ENCODE measurements at places on chromosomes 3 and 15.

GRCh38 chr3:99638167-99638948 lies at the start of gene COL8A1:
TSS of gene COL8A1 (plus strand) at chr3:99638594. CDS start at chr3:99790683, 152,089 bp downstream.
- no peaks in the 10 kb centered on the region for H3K4me1 ChIP-seq
- H3K4me3 ChIP-seq, result no peak within 1 kb of the TSS

DNA sequence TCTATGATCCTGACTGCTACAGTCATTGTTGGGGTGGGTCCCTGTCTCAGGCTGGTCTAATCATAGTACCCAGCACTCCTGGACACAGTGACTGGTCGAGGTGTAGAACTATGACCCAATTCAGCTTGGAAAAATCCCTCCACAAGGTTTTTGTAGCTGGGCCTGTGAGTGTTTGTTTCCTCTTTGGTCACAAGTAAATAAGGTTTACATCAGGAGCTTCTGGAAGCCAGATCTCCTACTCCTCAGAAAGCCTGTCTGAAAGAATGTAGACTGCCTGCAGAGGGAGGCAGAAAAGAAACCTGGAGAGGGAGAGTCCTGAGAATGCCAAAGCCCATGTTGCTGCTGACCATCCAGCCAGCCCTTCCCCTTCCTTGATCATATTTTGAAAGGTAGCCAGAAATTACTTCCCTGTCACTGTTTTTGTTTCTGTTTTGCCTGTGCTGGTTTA lies 123.2 kb downstream of the RAP2B start:
- no peaks in the 10 kb centered on the region for H3K27me3 ChIP-seq
- H3K27ac ChIP-seq, result no peak overlapping the region
- H3K36me3 ChIP-seq, result no peaks in the 10 kb centered on the region
- DNase-seq, result no peak
- no peak overlapping the region for H3K4me3 ChIP-seq

DNA sequence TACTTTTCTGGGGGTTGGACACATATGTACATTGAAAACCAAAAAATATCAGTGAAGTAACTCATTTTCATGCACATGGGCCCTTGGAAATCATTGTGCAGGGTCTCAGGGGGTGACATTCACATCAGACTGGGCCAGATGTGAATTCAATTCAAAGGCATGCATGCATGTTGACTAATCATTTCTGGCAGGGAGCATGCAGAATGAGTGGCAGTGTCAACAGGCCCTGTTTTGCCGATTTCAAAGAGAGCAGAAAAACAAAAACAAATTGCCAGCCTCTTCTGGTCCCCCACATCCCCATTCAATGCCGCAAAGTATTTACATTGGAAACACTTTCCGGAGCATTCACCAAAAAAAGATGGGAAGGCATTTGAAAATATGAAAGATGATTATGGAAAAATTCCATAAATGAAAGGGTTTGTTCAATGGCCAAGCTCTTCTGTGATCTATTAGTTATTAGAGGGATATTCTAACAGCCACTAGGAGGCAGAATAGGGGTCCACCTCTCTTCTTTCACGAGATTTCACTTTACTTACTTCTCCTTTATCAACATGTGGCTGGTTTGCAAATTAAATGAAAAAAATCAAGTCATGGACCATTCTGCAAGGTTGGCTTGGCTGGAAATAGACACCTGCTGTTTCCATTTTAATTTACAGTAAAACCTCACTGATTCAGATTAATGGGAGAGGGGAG lies 119.9 kb upstream of the FEZF2 start:
- no peak overlapping the region for H3K27ac ChIP-seq
- H3K4me3 ChIP-seq, result no peak overlapping the region
- no peaks in the 10 kb centered on the region for H3K4me1 ChIP-seq
- DNase-seq, result no peak

GRCh38 chr15:47961401-47962090 lies 159.2 kb upstream of the SLC24A5 start:
- H3K36me3 ChIP-seq, result no peaks in the 10 kb centered on the region
- no peak overlapping the region for H3K27ac ChIP-seq
- DNase-seq, result no peak
- no peaks in the 10 kb centered on the region for H3K4me1 ChIP-seq
- H3K4me3 ChIP-seq, result no peak overlapping the region

- H3K36me3 ChIP-seq, result no peaks in the 10 kb centered on the region
- no peaks in the 10 kb centered on the region for H3K4me1 ChIP-seq
- H3K27ac ChIP-seq, result no peak overlapping the region
- DNase-seq, result no peak
Measured at GRCh38 chr3:53412953-53413352, 65.6 kb upstream of the DCP1A start.

GRCh38 chr15:25838191-25838870 lies 24.8 kb downstream of the ATP10A start:
- H3K4me3 ChIP-seq, result no peak overlapping the region
- no peak for DNase-seq
- H3K4me1 ChIP-seq, result peaks cover 21% of the 10 kb centered on the region
- no peaks in the 10 kb centered on the region for H3K36me3 ChIP-seq

DNA sequence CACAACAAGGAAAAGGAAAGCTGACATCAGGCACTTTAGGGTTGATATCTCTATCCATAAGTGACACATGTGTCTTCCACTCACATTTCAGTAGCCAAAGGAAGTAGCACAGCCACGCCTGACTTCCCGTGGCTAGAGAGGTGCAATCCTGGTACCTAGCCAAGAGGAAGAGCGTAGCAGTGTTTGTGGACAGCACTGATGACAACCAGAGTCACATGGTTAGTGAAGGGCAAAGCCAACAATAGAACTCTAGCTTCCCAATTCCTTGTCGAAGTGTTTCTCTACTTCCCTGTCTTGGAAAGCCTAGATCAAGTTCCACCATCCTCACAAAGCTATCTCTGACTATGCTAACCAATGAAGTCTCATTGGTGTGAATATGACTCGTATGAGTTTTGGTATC lies 189.2 kb downstream of the RSL24D1 start:
- H3K27me3 ChIP-seq, result no peaks in the 10 kb centered on the region
- no peak overlapping the region for H3K27ac ChIP-seq
- no peaks in the 10 kb centered on the region for H3K4me1 ChIP-seq
- H3K36me3 ChIP-seq, result no peaks in the 10 kb centered on the region

DNA sequence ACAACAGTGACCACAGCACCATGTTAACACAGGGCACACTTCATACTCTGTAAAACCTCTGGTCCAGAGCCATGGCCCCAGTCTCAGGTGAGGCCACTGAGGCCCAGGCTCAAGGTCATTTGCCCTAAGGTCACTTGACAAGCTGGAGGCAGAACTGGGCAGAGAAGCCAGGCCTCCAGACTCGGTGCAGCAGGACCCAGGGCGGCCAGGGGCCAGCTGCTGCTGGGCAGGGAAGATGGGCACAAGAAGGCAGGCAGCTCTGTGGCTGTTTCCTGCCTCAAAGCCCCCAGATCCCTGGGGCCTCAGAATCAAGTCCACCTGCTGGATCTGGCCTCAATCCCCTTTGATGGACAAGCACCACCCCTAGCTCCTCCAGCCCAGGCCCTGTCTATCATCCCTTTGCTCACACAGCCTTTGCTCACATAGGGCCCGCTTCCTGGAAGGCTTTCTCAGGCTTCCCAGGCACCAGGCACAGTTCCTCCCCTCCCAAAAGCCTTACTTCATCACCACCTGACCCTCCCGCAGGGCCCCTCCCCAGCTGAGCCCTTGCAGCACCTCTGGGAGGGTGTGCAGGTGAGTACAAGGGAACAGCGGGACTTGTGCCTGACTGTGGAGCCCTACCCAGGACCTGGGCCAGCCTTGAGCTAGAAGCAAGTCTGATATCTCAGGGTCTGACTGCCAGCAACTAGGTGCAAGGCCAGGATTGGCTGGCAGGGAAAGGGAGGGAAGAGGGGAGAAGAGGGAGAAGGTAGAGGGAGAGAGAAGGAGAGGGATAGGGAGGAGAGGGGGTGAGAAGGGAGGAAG lies 38.0 kb upstream of the LINGO1 start:
- no peak for DNase-seq
- no peaks in the 10 kb centered on the region for H3K36me3 ChIP-seq
- H3K4me1 ChIP-seq, result no peaks in the 10 kb centered on the region

GRCh38 chr3:188432802-188433520 lies 279.0 kb downstream of the LPP start:
- H3K4me3 ChIP-seq, result no peak overlapping the region
- H3K36me3 ChIP-seq, result no peaks in the 10 kb centered on the region
- H3K27ac ChIP-seq, result no peak overlapping the region
- DNase-seq, result no peak

GRCh38 chr3:157128771-157129681 lies 30.9 kb downstream of the CCNL1 start:
- H3K36me3 ChIP-seq, result no peaks in the 10 kb centered on the region
- peak overlapping the region; percentile 6 for H3K4me3 ChIP-seq
- H3K27ac ChIP-seq, result peak overlapping the region; percentile 68
- H3K4me1 ChIP-seq, result peaks cover 49% of the 10 kb centered on the region
- DNase-seq, result no peak
- no peaks in the 10 kb centered on the region for H3K27me3 ChIP-seq

DNA sequence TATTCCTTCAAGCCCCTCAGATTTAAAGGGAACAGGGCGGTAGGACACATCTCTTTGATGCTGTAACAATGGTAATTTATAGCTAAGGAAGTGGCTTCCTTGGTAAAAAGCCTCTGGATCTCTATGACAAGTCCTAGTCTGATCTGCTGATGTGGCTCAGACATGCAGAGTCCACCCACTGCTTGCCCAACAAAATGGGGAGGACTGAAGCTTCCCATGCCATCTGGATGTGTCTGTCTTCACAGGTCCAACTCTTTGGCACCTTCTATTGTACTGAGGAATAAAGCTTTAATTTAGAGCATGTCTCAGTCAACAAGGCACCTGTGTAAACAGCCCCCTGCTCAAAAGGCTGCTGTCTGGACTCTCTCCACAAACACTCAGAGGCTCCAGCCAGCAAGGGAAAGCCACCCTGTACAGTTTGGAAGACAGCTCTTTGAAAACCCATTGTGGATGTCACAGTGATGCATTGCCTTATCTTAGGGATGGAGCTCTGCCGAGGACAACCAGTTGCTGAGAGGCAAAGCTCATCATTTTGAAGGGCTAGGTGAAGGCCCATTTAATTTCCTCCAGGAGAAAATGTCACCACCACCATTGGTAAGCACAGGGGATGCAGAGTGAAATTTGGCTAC lies 348.6 kb upstream of the GRM7 start:
- H3K4me1 ChIP-seq, result no peaks in the 10 kb centered on the region
- no peak for DNase-seq
- H3K4me3 ChIP-seq, result no peak overlapping the region

DNA sequence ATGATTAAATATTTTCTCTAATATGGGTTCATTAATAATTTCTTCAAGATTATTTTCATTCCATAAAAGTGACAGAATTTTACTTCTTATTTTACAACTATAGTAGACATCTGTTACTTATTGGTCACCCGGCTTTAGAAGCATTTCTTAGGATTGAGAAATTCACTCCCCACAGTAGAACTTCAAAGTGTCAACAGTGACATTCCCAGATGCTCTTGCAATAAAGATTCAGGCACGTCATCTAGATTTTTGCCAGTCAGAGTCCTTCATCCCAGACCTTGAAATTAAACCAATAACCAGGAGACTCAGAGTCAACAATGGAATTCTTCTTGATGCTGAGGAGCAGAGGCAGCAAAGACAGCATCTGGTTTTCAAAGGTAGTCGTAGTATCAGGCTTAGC lies 190.8 kb downstream of the VGLL3 start:
- no peaks in the 10 kb centered on the region for H3K4me1 ChIP-seq
- no peak overlapping the region for H3K27ac ChIP-seq
- H3K27me3 ChIP-seq, result no peaks in the 10 kb centered on the region
- no peaks in the 10 kb centered on the region for H3K36me3 ChIP-seq

DNA sequence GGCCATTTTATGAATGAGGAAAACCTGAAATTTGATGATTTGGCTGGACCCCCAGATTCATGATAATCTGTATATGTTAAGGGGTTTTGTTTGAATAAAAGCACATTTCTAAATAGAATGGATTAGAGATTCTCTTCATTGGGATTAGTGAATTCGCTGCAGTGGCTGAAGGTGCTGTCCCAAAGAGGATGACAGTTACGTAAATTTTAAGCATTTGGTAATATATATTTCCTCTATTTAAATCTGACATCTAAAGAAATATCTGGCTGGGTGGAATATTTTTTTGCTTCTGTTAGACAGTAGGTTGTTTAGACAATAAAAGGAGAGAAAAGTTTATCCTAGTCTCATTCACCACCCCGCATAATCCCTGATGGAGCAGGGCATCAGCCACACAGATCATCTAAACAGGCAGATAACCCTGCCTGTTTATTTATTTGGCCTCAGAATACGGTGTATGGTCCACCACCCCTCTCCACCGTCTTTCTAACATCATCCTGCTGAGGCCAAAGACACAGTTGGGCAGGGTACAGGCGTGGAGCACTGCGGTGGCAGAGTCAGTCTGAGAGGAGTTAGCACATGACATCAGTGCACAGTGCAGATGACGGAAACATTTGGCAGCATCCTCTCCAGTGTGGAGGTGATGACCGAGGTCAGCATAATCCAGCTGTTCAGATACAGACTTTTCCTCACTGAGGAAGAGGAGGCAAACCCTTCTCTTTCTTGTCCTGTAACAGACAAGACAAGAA lies 20.4 kb upstream of the NFKBIZ start:
- H3K27ac ChIP-seq, result peak overlapping the region; percentile 81
- H3K36me3 ChIP-seq, result no peaks in the 10 kb centered on the region
- peaks cover 38% of the 10 kb centered on the region for H3K4me1 ChIP-seq
- no peaks in the 10 kb centered on the region for H3K27me3 ChIP-seq
- peak overlapping the region; percentile 80 for H3K4me3 ChIP-seq

- no peaks in the 10 kb centered on the region for H3K4me1 ChIP-seq
- no peaks in the 10 kb centered on the region for H3K36me3 ChIP-seq
- H3K27me3 ChIP-seq, result no peaks in the 10 kb centered on the region
- no peak overlapping the region for H3K27ac ChIP-seq
- H3K4me3 ChIP-seq, result no peak overlapping the region
Measured at GRCh38 chr15:62976301-62976881, 66.2 kb upstream of the TPM1 start.

DNA sequence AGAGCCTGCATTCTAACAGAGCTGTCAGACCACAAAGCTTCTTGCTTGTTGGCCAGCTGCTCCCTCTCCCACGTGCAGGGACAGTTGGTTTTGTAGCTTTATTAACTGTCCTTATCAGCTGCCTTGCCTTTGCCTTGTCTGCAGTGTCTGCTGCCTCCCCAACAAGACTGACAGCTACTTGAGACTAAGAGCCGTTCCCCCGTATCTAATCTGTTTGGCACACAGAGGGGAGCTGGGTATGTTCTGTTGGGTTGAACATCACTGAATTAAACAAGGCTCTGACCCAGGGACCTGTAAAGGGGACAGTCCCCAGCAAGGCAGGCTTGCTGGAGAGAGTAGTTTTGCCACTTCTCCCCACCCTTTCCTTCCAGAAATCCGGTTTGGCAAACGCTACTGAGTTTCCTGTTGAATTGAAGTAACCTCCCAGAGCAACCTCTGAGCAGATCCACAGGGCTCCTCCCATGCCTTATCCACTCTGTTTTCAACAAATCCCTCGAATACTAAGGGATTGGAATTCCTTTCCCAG lies 116.1 kb downstream of the ANP32A start:
- DNase-seq, result no peak
- H3K27me3 ChIP-seq, result no peaks in the 10 kb centered on the region
- H3K36me3 ChIP-seq, result no peaks in the 10 kb centered on the region
- H3K4me3 ChIP-seq, result no peak overlapping the region

- H3K4me3 ChIP-seq, result no peak within 1 kb of the TSS
- no peak for DNase-seq
- H3K27me3 ChIP-seq, result peaks cover 8% of the 10 kb centered on the region
- peaks cover 29% of the 10 kb centered on the region for H3K36me3 ChIP-seq
Measured at GRCh38 chr15:72197460-72198355, at the start of gene GRAMD2A. TSS of gene GRAMD2A (minus strand) at chr15:72197787.
